Stimulated activated CD8-positive, alpha-beta memory T cell treated with anti-CD3 and anti-CD28 coated beads, Interleukin-2, amount 100 ng/mL, for 1 hour (primary cell): ENCODE measurements at places on chromosomes 7 and 10.

DNA sequence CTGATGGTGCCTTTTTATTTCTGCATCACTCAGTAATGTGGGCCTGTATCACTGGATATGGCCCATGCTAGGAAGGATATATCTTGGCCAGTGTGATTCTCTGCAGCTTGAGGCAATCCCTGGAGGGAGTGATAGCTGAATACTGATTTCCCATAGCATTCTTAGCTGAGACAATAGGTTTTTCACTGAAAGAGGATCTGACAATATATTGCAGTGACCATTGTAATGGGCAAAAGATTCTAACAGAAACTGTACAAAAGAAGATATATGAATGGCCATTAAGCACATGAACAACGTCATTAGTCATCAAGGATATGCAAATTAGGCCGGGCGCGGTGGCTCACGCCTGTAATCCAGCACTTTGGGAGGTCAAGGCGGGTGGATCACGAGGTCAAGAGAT, 117.8 kb downstream of the KAT6B start:
- no peak for DNase-seq

GRCh38 chr10:11864727-11865126, 41.6 kb downstream of the PROSER2 start:
- DNase-seq: no peak

DNA sequence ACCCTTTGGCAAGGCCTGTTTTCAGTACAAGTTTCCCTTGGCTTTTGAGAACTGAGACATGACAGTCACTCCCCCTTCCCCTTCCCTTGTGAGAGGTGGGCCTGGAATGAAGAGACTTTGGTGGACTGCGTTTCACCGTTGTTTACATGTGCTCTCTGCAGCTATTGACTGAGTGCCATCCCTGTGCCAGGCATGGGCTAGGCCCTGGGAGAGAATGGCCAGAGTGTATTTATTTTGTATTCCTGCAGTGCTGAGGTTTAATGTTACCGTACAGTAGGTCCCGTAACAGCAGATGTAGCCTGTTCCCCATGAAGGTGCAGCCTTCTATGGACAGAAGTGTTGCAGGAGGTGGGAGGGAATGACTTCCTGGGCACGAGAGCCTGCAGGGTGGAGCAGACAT, 50.0 kb downstream of the TACR2 start:
- no peak for DNase-seq

DNA sequence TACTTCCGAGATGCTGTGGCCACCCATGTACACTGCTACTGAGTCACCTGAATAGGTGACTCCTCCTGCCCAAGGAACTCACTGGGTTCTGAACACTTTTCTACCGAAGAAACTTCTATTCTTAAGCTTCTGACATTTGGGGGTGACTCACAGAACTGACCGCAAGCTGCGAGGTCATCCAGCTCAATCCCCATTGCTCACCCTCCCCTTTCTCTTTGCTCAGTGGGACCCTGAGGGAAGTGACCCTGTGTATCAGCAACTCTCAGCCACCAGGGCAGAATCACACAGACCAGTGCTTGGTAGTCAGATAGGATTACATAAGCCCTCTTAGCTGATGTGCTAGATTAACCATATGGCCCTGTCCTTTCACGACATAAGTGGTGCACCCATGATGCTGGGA, 46.3 kb downstream of the INSYN2A start:
- no peak for DNase-seq

- DNase-seq: no peak
These were observed 123.9 kb upstream of the ZMIZ1 start for GRCh38 chr10:78944723-78945312.

- DNase-seq: no peak
These were observed 43.2 kb downstream of the PNLIPRP3 start for GRCh38 chr10:116470768-116471415.

GRCh38 chr10:100827819-100828737, 82.7 kb downstream of the PAX2 start:
- no peak for DNase-seq

DNA sequence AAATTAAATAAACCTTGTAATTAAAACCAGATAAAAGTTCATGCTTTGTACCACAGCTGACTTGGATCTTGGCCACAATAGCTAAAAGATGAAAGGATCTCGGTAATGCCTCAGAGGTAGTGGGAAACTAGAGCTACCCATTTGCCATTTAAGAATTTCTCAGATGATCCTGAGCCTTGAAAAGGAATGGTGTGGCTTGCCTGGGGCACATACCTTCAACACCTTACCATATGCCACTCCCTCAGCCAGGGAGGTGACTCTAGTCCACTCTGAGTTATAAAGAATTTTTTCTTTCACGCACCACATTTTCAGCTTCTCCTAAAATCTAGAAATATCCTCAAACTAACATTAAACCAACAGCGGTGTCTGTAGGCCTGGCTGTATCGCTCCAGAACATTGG, 516.3 kb upstream of the TEX47 start:
- DNase-seq: no peak

DNA sequence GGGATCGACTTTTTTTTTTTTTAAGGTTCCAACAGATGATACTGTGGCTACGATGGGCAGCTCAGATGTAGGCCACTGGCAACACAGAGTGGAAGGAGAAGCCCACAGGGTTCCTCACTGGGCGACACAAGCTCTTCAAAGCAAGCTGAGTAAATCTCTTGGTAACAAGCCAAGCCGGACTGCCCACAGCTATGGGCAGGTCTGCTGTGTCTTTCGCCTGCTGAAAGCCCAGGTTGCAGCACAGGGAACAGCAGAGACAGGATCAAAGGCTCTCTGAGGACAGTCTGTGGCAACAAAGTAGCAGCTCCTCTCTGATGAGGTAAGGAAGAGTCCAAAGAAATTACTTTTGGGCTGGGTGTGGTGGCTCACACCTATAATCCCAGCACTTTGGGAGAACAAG, 83.6 kb downstream of the KCNMA1 start:
- DNase-seq: no peak

DNA sequence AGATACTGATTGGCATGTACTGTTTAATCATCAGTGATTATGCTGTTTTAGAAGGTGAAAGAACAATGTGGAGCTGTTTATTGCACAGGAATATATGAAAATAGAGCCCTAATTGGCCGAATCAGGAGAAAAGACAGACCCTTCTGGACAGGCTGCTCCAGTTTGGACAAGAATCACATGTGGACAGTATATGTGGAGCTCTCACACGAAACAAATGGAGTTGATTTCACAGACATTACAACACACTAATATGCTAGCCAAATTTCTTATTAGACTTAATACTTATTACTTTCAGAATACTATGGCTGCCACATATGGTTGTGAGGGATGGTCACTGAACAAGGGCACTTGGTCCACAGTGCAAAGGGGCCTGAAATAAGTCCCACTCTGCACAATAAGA, 15.5 kb downstream of the TWIST1 start:
- no peak for DNase-seq

- DNase-seq: no peak
These were observed 50.2 kb upstream of the LYZL1 start for GRCh38 chr10:29238523-29239135.

DNA sequence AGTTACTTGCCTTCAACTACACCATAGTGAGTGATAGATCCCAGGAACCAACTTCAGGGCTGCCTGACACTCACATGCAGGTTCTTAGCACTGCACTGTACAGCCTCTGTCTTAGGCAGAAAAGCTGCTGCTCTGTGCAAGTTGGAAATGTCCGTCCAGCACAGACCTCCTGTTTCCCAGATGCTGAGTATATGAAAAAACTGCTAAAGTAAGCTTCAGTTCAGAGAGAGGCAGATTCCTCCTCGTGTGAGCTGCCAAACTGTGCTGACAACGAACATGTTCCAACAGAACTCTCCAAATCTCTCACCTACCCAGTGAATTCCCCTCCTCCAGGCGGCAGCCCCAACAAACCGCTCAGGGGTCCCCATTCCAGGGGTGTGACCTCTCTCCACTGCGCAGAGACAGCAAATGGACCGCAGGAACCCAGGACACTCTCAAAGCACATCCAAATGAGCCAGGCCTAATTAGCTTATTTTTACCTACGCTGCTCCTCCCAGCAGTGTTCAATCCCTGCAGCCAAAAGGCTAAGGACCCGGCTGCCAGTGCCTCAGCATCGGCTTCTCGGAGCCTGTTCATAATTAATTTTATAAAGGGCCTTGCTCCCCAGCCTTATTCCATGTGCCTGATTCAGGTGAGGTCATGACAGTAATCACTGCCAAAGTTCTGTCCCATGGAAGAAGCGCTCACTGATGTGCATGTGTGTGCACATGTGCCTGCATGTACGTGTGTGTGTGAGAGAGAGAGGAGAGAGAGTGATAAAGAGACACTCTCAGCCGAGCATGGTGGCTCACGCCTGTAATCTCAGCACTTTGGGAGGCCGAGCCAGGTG, 159.5 kb upstream of the AUTS2 start:
- DNase-seq: no peak

GRCh38 chr10:77776487-77776886, 138.9 kb upstream of the KCNMA1 start:
- no peak for DNase-seq
